ENCODE measurements at places on chromosomes 12 and 14.

DNA sequence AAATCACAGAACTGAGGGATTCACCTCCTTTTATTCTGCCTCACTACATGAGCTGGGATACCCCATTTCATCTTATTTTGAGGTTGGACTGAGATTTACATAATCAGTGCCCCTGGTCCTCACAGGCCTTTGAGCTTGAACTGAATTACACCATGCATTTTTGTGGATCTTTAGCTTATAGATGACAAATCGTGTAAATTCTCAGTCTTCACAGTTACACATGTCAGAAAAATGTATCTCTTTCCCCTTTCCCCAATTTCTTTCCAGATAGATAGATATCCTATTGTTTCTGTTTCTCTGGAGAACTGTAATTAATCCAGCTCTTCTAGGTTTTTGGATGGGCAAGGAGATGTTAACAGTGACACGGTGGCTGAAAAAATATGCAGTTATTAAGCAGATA, 1778.9 kb upstream of the SEL1L start:
- no peak for DNase-seq

- DNase-seq, result peak; percentile 21
These were observed 1.2 kb downstream of the PAWR start for GRCh38 chr12:79689477-79690141.

DNA sequence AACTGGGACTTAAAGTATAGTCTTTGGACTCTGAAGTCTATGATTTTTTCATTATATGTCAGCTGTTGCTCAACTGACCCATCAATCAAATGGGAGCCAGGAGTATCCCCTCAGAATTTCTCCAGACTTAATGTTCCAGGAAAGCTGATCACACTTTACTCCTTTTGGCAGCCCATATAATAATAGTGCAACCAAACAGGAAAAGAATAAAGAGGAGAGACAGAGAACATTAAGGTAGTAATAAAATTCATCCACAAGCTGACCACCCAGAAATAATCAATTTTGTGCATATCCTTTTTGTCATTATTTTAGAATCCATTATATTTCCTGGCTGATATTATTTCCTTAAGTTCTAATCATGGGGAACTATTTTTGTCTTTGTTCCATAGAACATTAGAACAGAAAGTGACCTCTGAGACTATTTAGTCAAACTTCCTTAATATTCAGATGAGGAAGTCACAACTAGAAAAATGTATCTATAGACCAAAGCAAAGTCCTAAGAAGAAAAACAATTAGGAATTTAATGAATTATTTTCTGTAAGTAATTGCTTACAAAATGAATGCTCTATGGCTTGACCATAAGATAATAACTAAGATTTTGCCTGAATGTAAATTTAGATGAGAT, 238.1 kb upstream of the SEL1L start:
- no peak for DNase-seq

- DNase-seq, result peak; percentile 73
These were observed 323 bp downstream of the VTI1B start for GRCh38 chr14:67674139-67674479.

- DNase-seq, result no peak
These were observed 57.6 kb downstream of the EMP1 start for GRCh38 chr12:13253966-13254760.

- DNase-seq, result no peak
These were observed 62.9 kb upstream of the PSMA6 start for GRCh38 chr14:35229084-35229791.

- DNase-seq, result no peak
These were observed 8.5 kb upstream of the RFLNA start for GRCh38 chr12:124286414-124286813.

- no peak for DNase-seq
These were observed 858 bp upstream of the SYT10 start for GRCh38 chr12:33440477-33440876.

DNA sequence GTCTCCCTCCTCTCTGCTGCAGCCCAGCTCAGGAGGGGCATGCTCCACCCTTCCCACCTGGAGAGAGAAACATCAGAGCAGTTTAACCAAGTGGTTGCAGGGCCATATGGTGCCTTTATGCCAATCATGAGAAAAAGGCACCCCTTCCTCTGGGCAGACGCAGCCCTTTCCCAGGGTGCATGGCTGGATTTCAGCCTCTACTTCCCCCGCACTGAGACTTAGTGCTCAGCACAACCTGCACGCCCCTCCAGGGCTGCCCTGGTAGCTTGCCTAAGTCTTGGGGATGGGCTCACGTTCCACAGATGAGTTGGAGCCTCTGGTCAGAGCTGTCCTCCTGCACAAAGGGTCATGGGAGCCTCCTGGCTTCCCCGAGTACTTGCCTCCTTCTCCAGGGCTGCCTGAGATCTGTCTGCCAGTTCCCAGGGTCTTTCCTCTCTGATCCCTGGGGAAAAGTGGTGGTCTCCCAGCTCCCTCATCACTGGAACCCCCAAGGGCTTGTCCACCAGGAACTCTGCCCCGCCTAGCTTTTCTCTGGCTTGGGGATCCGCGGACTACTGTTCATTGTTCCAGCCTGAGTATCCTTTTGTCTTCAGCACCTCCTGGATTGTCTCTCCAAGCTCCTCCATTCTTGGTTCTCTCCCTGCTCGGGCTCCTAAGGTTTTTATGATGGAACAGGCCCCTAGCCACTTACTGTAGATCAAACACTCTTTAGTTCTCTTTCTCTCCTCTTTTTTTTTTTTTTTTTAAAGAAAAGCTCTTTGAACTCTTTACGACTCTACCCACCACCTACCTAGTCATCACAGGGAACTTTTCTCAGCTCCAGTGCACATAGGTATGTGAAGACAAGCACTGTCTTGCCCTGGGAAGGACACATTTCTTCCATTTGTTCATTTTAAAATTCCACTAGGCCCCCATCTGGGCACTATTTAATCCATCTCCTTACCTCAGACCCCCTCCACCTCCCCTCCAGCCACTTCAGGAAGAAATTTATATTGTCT, 6.1 kb upstream of the KRT74 start:
- no peak for DNase-seq

GRCh38 chr12:78696267-78696666, 168.3 kb upstream of the SYT1 start:
- no peak for DNase-seq

DNA sequence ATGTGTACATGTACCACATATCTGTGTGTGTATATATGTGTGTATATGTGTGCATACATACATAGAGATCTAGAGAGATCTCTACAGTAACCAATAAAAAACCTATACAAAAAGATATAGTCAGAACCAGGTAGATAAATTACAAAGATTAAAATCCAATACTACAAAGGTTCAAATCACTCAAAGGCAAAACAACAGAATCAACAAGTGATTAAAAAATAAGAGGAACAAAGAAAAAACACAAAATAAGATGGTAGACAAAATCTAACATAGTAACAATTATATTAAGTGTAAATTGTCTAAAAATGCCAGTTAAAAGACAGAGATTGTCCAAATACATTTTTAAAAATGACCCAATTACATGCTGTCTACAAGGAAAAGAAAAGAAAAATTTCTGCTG, 83.6 kb downstream of the R3HDM2 start:
- no peak for DNase-seq

DNA sequence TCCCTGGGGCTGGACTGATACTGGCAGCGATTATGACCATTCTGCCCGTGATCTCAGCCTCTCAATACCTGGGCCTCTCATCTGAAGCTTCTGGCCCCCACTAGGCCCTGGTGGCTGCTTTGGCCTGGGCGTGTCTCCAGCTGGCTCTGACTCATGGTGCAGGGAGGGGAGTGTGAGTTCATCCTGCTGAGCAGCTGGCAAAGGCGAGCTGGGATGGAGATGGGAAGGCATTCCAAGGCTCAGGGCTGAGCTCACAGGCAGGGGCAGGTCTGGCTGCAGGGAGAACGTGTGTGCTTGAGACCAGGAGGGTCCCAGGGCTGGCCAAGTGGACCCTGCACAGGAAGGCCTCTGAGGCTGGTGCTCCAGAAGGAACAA, 221.8 kb downstream of the TMEM121 start:
- no peak for DNase-seq

- DNase-seq, result no peak
These were observed 230.5 kb downstream of the PCNX1 start for GRCh38 chr14:71137536-71138447.

GRCh38 chr14:63045612-63046320, 508 bp upstream of the KCNH5 start:
- DNase-seq, result peak; percentile 12

DNA sequence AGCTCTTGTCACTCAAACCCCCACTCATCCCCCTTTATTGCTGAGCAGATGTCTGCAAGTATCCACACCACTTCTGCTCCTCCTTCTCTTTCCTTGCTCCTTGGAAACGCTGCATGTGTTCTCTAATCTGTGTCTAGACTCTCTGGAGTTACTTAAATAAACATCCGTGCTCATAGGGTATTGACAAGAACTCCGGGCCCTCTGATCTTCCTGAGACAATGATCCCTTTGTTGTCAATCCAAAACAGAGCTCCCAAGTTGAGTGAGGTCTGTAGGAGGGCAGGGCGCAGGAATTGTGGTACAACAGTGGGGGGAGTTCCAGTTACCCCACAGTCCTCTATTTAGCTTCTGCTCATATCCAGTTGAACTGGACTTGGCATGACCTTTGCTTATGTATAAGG, 489.0 kb downstream of the SNAPC1 start:
- DNase-seq, result no peak

DNA sequence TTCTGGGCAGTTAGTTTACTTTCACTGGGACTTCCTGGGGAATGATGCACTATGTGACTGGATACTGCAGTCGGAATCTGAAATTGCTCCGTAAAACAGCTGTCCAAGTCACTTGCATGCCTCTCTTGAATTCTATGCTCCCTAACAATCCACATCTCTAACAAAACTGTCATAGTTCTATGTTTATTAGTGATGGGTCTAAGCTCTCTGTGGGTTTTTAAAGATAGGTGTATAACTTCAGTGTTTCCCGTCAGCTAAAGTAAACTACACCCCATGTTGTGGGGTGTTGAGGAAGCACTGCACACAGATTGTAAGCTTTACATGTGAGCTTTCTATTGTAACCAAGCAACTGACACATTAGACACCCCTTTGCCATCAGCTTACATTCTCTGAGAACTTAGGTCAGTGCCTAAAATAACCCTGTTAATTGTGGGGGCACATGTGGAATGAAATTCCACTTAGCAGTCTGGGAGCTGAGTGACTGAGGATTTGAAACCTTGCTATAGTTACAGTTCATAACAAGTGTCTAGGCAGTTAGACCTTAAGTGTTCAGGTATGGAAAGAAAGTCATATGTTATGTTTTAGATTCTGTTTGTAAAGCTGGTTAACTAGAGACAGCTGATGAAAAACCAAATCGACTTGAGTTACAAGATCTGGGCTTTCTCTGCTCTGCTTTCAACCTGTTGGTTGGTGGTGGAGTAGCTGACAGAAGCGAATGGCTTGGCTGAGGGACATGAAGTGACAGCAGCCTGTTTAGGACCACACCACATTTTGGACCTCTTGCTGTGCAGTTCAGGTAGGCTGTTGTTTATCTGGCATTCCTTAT, 165.7 kb downstream of the AKAP6 start:
- DNase-seq, result peak; percentile 66

- DNase-seq, result no peak
These were observed 5.5 kb downstream of the ASCL1 start for GRCh38 chr12:102962986-102963385.

- DNase-seq, result no peak
These were observed 73.2 kb downstream of the SLC25A47 start for GRCh38 chr14:100396266-100396795.

GRCh38 chr14:32358781-32359180, 29.7 kb downstream of the AKAP6 start:
- no peak for DNase-seq

GRCh38 chr14:98974113-98974512, 297.9 kb downstream of the BCL11B start:
- no peak for DNase-seq

DNA sequence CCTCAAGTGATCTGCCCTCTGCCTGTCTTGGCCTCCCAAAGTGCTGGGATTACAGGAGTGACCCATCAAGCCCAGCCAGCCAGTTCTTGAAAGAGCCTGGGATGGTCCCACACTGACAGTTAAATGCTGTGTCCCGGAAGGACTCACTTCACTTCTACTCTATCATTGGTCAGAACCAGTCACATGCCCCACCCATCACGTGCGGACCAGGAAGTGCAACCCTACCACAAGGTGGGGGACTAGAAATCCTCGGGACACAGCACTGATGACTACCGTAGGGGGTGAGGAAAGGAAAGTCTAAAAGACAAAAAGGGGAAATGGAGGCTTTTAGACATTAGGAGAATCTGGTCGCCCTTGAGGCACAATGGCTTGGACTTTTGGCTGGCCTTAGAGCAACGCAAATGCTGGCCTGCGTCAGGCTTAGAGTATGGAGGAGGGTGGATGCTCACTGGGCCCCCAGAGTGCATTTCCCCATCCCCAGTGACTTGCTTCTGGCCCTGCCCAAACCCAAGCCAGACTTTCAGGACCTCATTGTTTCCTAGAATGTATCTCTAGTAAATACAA, 207.7 kb downstream of the TTC8 start:
- no peak for DNase-seq

DNA sequence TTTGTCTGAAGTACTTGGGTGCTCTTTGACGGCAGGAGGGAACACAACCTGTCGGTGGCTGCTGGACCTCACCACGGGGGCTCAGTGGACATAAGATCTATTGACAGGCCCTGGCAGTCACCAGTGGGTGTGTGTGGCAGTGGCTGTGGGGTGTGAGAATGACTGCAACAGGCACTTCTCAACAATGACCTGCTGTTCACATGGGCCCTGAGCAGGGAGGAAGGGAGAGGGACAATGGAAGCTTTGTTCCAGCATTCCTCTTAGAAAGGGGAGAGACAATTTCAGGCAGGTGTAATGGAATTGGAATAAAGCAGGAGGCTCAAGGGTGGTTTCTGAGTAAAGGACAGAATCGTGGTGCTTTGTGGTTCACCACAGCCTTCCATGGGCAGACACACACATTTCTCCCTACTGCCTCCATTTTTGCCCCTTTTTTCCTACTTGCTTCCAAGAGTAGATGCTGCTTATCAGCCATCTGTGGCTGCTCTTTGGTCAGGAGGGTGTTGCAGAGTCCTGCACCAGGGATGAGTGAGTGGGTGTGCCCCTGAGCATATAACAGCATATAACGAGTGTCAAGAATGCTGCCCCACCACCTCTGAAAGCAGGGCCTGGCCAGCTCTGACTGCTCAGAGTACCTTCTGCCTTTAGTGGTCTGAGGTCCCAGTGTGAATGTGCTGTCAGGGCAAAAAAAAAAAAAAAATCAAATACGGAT, 267.7 kb downstream of the RASSF9 start:
- DNase-seq, result no peak

GRCh38 chr14:35420036-35420811, 15.7 kb upstream of the NFKBIA start:
- peak; percentile 77 for DNase-seq

DNA sequence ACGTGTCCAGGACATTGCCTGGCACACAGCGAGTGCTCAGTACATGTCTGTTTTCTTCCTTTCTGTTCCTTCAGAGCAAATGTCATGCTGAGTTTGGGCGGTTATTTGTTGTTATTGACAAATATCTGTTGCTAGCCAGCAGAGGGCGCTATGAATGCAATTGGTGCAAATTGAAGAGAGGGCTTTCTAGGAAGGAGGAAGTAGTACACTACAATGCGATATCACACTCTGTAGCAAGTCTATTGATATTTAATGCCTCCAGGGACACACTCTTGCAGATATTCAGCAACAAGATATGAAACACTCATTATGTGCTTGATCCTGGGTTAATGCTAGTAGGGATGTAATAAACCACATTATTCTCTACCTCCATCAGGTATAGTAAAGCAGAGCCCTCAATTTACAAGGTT, 267.3 kb upstream of the SRRM4 start:
- DNase-seq, result no peak

GRCh38 chr12:128069359-128069997, 197.5 kb upstream of the TMEM132C start:
- peak; percentile 60 for DNase-seq

Measured in AG08395 (cell line).